Kidney (tissue), 22 donors: ENCODE measurements at places on chromosomes 16 and 17. TPM values are rescaled to one million over a fixed set of nuclear protein-coding genes. Genes with fewer than 3 reads are reported as not detected.

GRCh38 chr16:86406056-86406455 is 104.3 kb upstream of the FOXF1 start:
- DNase-seq = no peak

GRCh38 chr17:31564883-31565301 is 173.4 kb downstream of the RAB11FIP4 start:
- no peak for DNase-seq

DNA sequence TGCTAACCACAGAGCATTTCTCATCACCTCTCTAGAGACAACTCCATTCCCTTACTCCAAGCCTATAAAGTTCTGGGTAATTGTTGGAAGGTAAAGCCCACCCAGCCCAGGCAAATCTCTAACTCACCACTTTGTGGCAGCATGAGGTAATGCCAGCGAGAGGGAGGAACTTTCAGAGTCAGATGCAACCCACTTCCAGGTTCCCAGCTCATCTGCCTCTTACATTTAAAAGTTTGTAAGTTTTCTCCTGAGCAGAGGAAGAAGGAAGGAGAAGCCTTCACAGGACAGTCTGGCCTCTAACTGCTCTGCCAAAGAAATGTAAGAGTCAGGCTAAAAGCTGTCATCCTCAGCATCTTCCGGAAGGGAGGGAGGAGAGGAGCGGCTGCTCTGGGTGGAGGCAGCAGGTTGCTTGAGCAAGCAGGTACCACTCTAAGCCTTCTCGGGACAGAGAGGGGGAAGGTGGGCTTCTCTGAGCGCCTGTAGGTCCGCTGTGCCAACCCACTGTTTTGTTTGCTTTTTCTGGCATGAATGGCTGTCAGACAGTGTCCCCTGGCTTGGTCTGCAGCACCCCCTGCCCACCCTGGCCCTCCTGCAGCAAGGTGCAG is 1.0 kb downstream of the ZNF319 start:
- peak; percentile 7 for DNase-seq

GRCh38 chr16:73048292-73049080 is 558 bp upstream of the ZFHX3 start:
- DNase-seq = peak; percentile 65

BEAN1 gene
- total RNA-seq = 2.4 TPM

DNA sequence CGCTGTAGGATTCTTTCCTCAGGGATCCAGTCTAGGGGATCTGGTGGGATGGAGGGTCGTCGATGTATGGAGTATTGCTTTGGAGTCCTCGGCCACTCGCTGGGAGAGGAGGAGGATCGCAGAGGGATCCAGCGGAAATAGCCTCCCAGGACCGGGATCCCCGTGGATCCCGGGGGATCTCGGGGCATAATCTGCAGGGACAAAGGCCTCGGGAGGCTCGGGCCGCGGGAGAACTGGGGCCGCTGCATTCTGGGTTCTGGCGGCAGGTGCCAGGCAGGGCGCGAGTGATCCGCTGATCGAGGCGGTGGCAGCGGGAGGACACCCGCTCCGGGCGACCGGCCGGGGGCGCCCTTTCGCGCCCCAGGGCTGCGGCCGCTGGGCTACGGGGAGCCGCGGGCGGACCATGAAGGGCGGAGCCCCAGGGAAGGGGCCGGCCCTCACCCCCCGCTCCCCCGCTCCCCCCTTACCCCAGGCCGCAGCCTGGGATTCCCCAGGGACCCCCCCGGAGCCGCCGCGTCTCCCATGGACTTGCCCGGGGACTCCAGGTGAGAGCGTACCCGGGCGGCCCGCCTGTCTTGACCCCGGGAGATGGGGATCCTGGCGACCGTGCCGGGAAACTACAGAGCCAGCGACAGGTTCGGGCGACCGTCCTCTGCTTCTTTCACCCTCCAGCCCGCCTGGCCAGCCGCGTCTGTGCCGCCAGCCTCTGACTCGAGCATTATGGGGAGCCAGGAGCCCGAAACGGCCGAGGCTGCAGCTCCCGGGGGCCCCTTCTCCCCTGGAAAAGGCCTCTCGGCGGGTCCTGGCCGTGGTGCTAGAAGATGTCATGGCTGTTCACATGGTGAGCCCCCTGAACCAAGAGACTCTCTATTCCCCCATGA is 604 bp downstream of the PRR14 start:
- DNase-seq = peak; percentile 67

DNA sequence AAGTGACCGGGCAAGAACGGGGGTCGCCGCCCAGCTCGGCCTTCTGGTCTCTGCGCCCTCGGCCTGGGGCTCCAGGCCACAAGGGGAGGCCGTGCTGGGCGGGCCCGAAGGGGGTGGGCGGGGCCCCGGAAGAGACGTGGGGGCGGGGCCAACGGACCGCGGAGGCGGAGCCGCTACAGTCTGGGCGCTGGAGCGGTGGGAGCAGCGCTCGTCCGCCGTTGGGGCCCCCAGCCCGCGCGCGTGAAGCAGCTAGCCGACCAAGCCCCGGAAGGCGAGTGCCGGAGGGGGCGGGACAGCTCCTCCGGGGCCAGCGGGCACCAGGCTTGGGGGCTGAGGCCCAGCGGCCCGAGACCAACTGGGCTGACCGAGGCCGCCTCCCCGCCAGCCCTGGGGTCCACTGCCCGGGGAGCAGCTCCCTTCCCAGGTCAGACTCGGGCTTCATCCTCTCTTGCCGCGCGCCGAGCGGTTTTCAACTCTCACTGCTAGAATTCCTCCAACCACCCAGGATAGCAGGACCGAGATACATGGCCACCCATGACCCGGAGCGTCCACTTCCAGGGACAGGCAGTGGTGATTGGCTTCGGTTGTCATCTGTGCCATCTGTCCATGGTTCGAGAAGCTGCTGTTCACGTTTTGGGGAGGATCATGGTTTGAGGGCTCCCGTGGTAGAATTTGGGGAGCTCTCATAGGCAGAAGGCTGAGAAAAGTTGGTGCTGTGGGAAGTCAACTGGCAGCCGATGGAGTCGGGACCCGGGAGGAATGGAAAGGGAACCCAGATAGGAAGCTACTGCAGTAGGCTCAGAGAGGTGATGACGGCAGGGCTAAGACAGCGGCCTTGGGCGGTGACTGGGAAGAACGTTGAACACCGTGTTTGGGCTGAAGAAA is 44.6 kb upstream of the LCMT1 start:
- peak; percentile 85 for DNase-seq

CCL8 gene
- total RNA-seq = not detected

- no peak for DNase-seq
These were observed 77.5 kb downstream of the CDK5R1 start for GRCh38 chr17:32564325-32564724.

- no peak for DNase-seq
These were observed 349.6 kb downstream of the HAPSTR1 start for GRCh38 chr16:9441012-9441411.

GRCh38 chr17:28221751-28222414 is 97.1 kb upstream of the TMEM97 start:
- DNase-seq = no peak

SLC13A2 gene
- total RNA-seq = 1.1 TPM

DNA sequence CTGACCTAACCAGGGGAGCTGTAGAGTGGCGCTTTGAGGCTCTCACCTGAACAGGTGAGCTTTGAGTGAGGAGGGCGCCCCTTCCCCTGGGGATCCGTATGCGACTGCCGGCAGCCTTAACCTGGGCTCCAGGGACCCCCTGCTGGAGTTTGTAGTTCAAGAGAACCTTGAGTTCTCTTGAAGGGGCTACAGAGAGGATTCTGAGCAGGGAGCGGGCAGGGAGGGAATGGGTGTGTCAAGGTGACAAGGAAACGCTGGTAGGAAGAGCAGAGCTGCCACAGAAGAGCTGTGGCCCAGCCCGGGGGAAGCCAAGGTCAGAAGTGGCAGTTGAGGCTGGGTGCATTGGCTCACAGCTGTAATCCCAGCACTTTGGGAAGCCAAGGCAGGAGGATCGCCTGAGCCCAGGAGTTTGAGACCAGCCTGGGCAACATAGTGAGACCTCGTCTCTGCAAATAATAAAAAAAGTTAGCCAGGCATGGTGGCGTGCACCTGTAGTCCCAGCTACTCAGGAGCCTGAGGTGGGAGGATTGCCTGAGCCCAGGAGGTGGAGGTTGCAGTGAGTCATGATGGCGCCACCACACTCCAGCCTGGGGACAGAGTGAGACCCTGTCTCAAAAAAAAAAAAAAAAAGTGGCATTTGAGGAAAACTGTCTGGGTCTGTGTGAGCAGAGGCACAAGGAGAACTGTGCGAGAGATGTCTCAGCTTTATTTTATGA is 1.2 kb downstream of the LLGL2 start:
- DNase-seq = no peak

DNA sequence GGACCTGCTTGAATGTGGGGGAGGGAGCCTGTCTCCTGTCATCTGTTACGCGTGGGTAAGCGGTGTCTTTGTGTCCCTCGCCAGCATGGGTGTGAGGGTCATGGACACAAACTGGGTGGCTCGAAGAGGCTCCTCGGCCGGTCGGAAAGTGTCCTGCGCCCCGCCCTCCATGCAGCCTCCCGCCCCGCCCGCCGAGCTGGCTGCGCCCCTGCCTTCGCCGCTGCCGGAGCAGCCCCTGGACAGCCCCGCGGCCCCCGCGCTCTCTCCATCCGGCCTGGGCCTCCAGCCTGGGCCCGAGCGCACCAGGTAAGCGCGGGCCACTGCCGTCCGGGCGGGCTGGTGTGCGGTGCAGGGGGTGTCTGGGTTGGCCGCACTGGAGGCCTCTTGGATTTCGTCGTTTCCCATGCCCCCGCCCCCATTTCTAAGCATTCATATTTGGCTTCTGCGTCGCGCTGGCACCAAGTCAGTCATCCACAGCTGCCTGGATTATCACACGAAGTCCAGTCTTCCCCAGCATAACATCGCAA is 43.8 kb downstream of the ELAC2 start:
- DNase-seq = peak; percentile 54

DNA sequence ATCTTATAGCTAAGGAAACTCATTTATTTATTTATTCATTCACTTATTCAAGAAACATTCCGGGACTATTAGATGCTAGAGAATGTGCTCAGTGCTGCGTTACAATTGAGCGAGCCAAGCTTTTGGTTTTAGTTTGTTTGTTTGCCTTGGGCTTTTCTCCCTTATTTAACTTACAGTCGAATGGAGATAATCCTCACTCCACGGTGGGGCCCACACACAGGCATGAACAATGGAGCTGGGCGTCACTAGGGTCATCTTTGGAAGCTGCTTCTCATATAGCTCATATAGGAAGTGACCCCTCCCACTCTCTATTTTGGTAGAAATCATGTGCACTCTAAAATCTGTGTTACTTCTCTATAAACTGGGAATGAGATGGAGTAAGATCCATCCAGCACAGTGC is 210.0 kb downstream of the TMEM114 start:
- no peak for DNase-seq

DNA sequence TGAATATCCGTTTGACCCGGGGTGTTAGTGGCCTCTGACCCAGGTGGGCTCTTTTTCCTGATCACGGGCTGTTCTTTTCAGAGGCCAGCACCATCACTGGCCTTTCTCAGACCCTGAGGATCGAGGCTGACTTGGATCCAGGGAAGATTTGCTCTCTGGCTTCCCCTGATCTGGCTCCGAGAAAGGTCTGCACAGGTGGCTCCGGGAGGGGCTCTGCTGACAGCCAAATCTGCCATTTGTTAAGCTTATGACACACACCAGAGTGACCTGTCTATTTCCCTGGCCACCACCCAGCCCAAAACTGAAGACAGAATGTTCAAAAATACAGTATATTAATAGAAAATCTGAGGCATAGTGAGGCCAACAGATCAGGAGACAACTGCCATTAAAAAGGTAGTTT is 221.8 kb upstream of the TNRC6C start:
- DNase-seq = no peak

NMRAL1 gene
- 54.9 TPM for total RNA-seq

- DNase-seq = no peak
These were observed 250.0 kb downstream of the ABCC12 start for GRCh38 chr16:47905771-47906170.

GRIN2C gene
- 0.31 TPM for total RNA-seq

DNA sequence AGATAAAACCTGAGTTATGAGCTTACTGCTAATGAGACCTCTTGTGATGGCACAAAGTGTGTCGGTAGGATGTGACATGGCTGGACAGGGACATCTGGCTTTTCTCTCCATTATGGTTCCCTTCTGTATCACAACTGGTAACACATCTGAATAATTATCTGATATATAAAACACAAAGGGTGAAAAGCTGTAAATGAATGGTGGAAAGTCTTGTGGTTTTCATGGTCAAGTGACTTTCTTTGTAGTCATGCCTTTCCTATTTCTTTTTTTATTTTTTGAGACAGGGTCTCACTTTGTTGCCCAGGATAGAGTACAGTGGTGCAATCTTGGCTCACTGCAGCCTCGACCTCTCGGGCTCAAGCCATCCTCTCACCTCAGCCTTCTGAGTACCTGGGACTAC is 35.3 kb upstream of the ZFHX3 start:
- no peak for DNase-seq
